Right atrium auricular region (tissue), 2 donors: ENCODE measurements at places on chromosomes 6 and 20. TPM values are rescaled to one million over a fixed set of nuclear protein-coding genes. Genes with fewer than 3 reads are reported as not detected.

Gene ZNF165
- 0.47 TPM for total RNA-seq

- H3K27me3 ChIP-seq, result no peaks in the 10 kb centered on the region
- H3K4me1 ChIP-seq, result no peaks in the 10 kb centered on the region
- H3K4me3 ChIP-seq, result peak overlapping the region; percentile 40
These were observed 552 bp upstream of the DEF6 start for GRCh38 chr6:35296931-35297600.

Gene TLDC2
- total RNA-seq, result not detected

DNA sequence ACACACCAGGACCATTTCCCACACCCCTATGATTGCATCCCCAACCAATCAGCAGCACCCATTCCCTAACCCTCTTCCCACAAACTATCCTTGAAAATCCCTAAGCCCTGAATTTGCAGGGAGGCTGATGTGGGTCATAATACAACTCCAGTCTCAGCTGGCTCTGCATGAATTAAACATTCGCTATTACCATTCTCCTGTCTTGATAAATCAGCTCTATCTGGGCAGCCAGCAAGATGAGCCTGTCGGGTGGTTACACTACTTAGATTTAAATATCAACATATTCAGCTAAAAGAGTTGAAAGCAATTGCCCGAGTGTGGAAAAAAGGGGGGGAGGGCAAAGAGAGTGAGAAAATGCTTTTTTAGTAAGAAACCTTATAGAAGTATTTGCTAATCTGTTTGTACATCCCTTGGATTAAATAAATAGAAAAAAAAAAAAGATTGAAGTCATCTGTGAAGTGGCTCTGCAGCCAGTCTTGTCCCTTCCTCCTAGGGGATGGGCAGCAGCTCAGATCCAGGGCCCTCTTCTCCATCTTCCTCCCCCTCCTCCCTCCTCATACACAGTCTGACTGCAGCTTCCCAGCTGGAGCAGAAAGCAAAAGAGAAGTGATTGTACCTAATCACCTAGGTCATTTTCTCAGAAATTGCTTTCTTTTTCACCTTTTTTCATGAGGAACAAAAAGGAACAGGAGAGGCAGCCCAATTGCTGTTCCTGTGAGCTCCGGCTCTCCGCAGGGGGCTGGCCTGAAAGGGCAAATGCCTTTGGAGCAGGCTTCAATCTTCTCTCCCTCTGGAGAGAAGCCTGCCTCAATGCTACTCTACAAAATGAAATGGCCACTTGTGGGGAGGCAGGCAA is 356.6 kb upstream of the SULF2 start:
- H3K27me3 ChIP-seq, result no peaks in the 10 kb centered on the region
- H3K4me3 ChIP-seq, result no peak overlapping the region
- H3K4me1 ChIP-seq, result no peaks in the 10 kb centered on the region
- H3K27ac ChIP-seq, result no peak overlapping the region
